Stimulated activated naive B cell treated with anti-CD40 and anti-IgM and Interleukin-4, amounts not matched to agents 10 μg/mL and 1 μg/mL and 100 μg/mL, for 72 hours (primary cell): ENCODE measurements at places on chromosomes 2 and 18.

DNA sequence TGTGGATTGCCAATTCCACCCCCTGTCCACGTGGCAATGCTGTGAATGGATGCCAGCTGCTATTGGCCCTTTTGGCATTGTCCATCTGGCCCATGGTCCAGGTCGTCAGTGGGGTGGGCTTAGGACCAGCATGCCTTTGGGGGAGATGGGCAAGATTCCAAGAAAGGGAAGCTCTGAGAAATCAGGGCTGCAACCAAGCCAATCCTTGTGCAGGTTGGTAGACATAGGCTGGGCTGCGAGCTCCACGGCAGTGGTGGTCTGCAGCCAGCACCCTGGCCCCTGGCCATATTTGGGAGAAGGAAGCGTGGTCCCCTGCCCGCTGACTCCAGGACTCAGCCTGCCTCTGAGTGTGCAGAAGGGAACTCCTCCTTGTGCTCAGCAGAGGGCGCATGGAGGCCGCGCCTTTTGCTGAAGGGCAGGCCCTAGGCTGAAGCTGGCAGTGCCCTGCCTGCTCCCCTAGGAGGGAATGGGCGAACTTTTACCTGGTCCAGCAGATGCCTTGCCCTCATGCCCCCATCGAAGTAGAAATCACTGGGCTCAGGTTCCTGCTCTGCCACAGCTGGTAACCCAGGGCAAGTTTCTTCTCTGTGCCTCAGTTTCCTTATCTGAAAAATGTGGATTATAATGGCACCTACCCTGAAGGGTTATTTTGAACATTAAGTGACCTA, 5.4 kb downstream of the SPR start:
- peak; percentile 60 for DNase-seq

DNA sequence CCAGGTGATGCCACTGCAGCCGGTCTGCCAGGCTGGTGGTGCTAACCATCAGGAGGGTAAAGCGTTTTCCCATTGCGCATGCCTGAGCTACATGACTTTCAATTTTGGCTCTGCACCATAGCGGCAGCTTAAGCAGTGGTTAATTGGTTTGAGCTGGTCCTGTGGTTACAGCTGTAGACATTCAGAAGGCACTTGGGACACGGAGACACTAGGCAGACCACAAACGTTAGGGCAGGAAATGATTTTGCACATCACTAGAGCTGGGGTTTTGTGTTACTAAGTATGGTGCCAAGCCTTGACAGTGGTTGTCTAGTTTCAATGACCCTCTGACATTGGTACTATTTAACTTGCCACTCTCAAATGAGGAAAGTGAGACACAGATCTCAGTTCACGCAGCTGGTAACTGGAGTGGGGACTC, 28.9 kb upstream of the CNOT11 start:
- DNase-seq: peak; percentile 75

- peak; percentile 68 for DNase-seq
Measured at GRCh38 chr2:241354668-241355658, 1.1 kb upstream of the FARP2 start.

DNA sequence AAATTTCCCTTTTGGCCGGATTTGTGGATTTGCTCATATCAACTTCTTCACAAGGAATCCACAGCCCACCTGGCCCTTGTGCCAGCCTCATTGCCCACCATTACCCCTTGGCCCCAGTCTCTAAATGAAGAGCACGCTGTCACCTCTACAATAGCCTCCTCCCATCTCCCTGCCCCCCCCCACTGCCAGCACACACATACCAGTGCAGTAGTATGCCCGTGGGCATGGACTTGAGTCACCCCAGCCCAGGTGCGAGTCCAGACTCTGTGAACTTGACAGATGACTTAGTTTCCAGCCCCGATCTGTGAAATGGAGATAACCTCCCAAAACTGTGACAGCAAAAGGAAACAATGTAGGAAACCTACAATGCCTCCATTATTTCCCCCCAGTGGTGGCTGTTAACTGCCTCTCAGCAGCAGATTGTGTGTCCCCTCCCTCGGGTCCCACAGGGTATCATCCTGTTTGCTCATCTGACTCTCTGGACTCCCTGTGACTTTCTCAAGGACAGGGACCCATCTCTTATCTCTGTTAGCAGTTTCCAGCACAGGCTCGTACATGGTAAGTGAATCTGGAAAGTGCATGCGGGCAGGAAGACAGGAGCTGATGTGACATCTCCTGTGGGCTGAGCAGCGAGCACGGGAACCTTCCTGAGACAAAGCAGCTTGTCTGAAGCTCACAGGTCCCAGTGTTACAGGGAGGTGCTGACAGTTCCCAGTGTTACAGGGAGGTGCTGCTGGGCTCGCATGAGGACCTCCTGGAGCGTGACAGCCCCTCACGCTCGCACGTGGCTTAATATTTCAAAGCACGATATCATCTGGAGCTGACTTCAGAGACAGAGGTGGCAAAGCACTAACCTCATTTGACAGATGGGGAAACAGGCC, 4.2 kb upstream of the TMEM185B start:
- no peak for DNase-seq

GRCh38 chr2:76642129-76642528, 880.0 kb downstream of the LRRTM4 start:
- no peak for DNase-seq

DNA sequence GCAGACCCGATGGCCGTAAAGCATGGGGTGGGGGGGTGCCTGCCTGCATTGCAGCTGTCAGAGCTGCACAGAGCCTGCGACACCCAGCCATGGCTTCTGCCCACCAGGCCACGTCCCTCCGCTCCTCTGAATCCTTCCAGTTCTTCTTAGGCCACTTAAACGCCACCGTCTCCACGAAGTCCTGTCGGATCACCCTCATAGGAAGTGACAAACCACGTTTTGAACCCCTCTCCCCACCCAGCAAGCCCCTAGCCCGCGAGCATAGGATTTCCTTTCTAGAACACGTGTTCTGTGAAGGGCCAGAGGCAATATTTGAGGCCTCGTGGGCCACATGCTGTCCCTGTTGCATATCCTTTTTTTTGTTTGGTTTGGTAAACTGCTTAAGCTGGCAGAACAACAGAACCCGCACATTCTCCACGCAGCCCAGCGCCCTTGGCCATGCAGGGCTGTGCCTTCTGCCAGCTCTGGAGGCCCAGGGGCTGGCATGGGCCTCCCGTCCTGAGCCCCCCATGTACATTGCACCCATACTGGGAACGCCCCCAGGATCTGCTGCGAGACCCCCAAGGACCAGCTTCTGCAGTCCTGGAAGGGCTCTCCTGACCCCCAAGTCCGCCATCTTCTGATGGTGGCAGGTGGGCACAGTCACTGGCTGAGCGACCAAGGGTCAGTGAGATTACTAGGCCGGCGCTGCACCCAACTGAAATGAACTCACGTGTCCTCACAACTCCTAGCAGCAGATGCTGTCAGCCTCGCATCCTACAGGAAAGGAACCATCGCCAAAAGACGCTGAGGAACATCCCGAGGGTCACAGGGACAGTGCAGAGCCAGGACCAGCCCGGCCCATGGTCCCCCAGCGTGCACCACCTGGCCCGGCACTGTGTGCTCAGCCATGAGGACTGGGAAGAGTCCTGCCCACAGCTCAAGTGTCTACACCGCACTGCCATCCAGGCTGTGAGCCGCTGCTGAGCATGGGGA, 35.1 kb downstream of the ADI1 start:
- DNase-seq: no peak

DNA sequence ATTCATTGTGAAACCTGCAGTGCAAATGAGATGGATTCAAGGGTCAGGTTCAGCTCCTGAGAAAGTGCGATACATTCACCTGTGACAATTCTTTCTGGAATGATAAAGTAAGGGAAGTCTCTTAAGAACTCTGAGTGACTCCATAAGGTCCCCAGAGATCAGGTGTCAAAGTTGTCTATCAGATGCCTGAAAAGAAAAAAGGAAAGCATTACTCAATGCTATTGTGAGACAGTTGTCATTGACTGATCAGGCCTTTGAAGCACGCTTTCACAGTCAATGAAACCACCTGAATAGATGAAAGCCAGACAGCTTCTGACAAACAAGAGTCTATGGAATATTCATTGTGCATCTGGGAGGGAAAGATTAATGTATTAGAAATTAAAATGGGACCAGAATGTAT, 252.7 kb upstream of the GALNT5 start:
- DNase-seq: no peak

DNA sequence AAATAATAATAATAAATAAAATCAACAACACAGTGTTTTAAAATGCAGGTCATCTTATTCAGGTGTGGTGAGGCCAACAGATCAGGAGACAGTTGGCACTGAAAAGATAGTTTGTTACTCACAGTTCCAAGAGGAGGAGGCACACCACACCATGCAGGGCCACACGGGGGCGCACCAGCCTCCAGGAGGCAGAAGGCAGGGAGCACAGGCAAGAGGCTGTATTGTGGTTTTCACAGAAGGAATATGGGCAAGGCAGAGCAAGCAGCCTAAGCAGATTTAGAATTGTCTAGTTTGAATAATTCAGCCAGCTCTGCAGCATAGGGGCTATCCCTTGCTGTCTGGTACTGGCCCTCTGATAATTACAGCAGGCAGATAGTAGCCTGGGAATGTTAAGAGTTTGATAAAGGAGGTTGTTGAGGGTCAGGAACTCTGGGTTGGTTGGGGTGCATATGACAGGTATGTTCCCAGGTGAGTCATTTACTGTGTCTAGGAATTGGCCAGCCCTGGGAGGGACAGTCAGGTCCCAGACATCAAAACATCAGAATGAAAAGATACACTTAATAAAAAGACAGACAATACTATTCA, 31.3 kb downstream of the KIAA2012 start:
- no peak for DNase-seq

- DNase-seq: no peak
Measured at GRCh38 chr2:217052856-217053577, 193.2 kb upstream of the TNP1 start.

DNA sequence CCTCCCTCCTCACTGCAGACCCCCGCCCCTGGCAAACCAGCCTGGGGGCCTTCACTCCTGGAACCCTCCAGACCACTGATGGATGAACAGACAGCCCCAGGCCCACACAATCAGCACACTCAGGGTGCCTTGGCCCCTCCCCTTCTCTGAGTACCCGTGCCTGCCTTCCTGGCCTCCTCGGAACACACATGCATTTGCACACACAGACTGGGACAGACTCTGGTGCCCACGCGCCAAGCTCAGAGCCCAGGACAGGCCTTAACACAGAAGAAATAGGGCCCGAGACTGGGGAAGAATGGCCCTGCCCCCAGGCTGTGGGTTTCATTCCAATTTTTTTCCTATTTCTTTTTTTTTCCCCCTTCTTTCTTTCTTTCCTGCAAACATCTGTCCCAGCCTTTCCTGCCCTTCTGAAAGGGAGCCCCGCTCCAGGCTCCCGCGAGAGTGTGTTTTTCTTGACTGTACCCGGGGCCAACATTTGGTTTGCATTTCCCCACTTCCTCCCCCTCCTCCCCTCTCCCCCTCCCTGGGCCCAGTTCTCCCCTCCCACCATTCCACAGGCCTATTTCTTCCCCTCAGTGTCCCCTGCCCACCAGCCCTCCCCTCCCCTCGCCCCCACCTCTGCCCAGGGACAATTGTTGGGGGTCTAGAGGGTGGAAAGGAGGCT, 618 bp upstream of the TNS1 start:
- DNase-seq: no peak

GRCh38 chr2:150095361-150096095, 391.9 kb downstream of the RND3 start:
- no peak for DNase-seq

DNA sequence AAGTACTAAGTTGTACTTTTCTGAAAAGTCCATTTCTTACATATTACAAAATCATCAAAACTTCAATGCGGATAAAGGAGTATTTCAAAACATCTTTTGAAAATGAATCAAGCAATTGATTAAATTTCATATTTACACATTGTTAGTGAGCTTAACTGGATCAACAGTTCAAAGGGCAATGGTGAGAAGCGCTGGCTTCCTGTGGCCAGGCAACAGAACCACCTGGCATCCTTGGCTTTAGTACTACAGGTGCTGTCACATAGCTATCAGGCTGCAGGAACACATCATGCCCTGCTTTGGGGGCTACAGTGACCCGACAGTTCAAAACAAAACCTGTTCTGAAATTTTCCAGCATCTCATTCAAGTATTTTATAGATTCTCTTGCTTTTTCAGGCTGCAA, 59.2 kb downstream of the SMAD2 start:
- no peak for DNase-seq

- no peak for DNase-seq
Measured at GRCh38 chr2:234355021-234355720, 141.7 kb downstream of the ARL4C start.

- no peak for DNase-seq
Measured at GRCh38 chr2:122031544-122032263, 276.3 kb downstream of the TSN start.
